ENCODE measurements at places on chromosomes 7 and 10.
A peak's percentile ranks its signal among the peaks of the same experiment; 100 is the strongest.

GRCh38 chr10:57142925-57143576 is 782.0 kb upstream of the ZWINT start:
- no peak for DNase-seq

GRCh38 chr7:155701972-155702544 is 57.6 kb downstream of the RBM33 start:
- no peak for DNase-seq

- DNase-seq = no peak
These were observed 319 bp upstream of the STX1A start for GRCh38 chr7:73719806-73720169.

DNA sequence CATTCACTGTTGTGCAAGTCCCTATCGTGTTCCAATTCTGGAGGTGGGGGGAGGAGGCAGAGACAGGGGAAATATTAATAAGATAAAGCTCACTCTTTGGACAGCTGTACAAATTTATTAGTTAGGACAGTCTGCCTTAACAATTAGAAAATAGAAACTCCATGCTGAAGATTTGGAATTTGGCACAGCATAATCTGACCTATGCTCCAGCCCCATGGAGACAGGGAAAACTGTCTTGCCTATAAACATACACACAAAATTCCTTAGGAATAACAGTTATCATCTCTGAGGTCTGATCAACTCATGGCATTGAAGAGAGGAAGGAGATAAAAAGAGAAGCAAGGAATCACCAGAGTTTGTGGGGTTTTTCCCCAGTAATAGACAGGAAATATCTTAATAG is 335.4 kb upstream of the MEOX2 start:
- DNase-seq = no peak

DNA sequence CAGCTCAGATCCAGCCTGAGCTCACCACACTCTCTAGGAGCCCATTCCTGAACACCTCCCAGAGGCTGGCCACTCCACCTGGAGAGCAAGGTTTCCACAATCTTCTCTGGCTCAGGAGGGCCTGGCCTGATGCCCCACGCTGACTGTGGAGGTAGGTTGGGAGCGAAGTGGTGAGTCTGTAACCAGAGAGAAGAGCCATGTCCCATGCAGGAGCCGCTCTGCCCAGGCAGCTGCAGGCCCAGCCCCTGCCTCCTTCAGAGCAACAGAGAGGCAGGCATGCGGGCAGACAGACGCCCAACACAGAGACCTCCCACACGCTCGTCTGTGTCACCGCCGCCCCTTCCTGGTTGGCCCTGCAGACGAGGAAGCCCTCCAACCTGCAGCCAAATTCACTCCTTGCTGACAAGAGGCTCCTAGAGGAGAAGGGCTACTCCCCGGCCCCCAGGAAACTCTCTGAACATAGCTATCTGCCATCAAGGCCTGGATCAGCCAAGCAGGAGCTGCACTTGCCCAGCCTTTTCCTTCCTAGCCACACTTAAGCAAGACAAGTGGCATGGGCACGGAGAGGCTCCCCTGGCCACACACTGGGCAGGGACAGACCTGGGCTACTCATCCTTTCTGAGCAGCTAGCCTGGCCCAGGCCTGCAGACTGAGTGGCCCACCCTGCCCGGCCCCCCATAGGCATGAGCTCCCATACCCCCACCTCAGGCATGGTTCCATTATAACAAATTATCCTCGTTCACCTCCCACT is 101.9 kb downstream of the GRID1 start:
- DNase-seq = no peak

DNA sequence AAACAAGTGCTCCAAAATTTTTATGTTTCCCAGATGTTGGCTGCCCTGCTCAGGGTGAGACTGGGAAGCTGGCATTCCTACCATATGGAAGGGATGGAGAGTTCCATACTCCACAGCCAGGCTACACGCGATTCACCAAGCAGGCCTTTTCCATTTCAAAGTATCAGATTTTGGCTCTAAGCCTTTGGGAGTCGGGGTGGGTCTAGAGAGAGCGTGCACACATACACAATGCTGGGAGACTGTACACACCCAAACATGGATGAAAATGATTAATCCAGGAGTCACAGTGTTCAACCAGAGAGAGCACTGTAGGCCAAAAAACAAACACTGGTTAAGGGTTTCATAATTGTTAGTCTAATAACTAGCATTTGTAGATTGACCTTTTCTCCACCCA is 295.0 kb downstream of the BICC1 start:
- DNase-seq = peak; percentile 47

- DNase-seq = no peak
These were observed 5.0 kb upstream of the TBXAS1 start for GRCh38 chr7:139823959-139824521.

- no peak for DNase-seq
These were observed 608.7 kb downstream of the DNAJB9 start for GRCh38 chr7:109178342-109178741.
